ENCODE measurements at places on chromosomes 4 and X.

GRCh38 chr4:109025471-109026076, 262.7 kb upstream of the ETNPPL start:
- no peak for DNase-seq

DNA sequence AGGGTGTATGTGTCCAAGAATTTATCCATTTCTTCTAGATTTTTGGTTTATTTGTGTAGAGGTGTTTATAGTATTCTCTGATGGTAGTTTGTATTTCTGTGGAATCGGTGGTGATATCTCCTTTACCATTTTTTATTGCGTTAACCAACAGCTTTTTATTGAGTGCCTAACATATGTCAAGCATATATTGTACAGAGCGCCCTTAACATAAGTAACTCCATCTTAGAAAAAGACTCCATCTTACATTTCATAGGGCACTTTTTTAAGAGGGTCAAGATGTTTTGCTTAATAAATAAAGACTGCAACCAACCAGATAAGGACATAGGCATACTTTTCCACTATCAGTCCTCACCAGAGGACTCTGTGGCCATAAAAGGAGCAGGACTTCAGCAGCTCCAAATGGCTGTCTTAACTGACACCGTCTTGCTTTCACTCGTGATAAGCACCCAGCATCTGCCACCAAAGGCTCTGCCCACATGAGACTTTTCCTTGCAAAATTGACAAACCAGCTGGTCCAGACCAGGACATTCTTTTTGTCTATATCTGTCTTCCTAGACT, 75.0 kb downstream of the HS6ST2 start:
- DNase-seq = no peak

DNA sequence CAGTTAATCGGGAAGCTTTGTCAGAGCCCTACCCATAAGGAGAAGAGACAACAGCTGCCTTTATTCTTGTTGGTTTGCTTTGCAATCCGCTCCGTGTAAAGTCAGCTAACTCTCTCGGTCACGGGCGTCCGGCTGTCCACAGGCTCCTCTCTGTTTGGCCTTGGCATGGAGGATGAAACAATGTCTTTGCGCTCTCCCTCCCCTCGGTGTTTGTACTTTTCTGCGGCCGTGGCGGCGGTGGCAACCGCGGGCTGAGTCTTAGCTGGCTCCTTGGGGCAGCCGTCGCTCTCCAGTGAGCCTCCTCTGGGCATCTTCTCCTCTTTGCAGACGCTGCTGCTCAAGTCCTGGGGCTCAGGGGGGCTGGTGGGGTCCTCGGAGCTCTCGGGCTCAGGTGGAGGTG, 10.6 kb upstream of the IRAK1 start:
- DNase-seq = no peak

DNA sequence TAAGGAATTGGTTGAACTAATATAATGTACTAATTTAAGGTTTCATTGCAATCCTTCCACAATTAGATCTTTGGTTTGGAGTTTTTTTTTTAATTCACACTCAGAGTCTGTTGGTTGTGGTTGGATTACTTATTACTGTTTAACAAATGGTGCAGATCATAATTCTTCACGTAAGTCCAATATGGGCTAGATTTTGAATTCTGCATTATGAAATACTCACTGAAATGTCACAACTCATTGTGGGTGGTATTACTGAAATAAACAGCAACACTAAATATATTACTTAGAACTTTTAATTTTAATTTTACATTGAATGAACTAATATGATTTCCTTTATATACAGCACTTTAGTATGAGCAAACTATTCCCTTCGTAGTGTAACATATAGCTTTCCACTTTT, 94.2 kb upstream of the MYOZ2 start:
- no peak for DNase-seq

GRCh38 chr4:107939307-107939706, 8.0 kb downstream of the CYP2U1 start:
- no peak for DNase-seq

- DNase-seq = peak; percentile 2
Measured at GRCh38 chrX:149274516-149275105, 230.5 kb downstream of the IDS start.

- no peak for DNase-seq
Measured at GRCh38 chr4:139920486-139921002, 233.4 kb downstream of the MAML3 start.

Measured in fibroblast of the aortic adventitia (primary cell).